NCI-H1105 treated with DMSO at 0.1 percent for 48 hours (cell line): ENCODE measurements at places on chromosomes 6 and 20.

DNA sequence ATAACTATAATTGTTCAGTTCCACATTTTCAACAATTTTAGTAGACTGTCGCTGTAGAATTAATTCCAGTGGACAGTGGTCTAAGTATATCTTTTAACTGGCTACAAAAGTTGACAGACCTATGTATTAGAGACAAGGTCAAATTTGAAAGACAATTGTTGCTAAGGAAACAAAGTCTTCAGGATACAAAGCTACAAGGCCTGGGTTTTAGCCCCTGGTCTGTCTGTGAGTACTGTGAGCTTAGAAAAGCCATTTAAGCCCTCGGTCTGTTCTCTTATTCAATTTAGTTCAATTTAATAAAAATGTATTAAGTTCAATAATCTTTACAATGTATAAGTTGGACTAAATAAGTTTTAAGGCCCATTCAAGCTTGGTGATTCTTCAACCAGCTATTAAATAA is 352.5 kb downstream of the HDGFL1 start:
- no peak for DNase-seq

- no peak for DNase-seq
These were observed 1.9 kb upstream of the PDYN start for GRCh38 chr20:1995531-1996310.

DNA sequence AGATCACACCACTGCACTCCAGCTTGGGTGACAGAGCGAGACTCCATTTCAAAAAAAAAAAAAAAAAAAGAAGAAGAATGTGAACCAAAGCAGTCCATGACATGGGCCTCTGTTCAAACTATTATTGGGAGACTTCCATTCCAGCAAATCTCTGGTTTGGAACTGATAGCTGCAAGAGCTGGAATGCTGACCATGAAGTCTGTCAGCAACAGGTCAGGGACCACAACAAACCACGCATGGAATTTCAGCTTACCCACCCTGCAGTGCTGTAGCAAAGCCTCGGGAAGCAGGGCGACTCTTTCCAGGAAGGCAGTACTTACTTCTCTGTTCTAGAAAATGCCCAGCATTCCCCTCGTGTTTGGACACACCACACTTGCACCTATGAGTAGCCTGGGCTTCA is 34.1 kb upstream of the TBC1D7 start:
- DNase-seq: no peak

DNA sequence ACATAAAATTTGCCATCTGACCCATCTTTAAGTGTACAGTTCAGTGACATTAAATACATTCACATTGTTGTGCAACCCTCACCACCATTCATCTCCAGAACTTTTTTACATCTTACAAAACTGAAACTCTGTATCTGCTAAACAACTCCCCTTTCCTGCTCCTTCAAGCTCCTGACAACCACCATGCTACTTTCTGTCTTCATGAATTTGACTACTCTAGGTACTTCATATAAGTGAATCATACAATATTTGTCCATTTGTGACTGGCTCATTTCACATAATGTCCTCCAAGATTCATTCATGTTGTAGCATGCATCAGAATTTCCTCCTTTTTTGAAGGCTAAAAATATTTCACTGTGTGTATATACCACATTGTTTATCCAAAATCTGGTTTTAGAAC is 86.9 kb upstream of the SMLR1 start:
- DNase-seq: no peak

GRCh38 chr6:131638013-131638412 is 911 bp downstream of the ENPP3 start:
- no peak for DNase-seq

GRCh38 chr6:169913096-169913638 is 161.7 kb downstream of the ERMARD start:
- DNase-seq: no peak

GRCh38 chr20:18628330-18628920 is 40.6 kb downstream of the DTD1 start:
- peak; percentile 32 for DNase-seq
